ENCODE measurements at places on chromosomes 7 and 10.

- no peak for DNase-seq
Measured at GRCh38 chr7:55254242-55254595, 110.9 kb upstream of the LANCL2 start.

DNA sequence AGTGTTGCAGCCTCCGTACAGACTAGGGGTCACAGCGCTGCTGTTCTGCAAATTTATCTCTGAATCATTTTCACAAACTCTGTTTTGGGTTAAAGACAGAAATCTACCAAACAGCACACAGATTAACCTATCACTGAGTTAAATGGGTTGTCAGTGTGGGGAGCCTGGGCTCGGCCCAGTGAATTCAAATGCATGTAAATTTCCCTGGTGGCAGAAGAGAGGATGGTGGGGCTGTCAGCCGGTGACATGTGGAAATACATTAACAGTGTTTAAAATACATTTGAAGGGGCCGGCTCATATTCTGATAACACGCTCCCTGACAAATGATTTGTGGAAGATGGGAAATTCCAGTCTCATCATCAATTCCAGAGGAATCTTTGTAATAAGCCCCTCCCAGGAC is 309.6 kb upstream of the MKI67 start:
- no peak for DNase-seq

DNA sequence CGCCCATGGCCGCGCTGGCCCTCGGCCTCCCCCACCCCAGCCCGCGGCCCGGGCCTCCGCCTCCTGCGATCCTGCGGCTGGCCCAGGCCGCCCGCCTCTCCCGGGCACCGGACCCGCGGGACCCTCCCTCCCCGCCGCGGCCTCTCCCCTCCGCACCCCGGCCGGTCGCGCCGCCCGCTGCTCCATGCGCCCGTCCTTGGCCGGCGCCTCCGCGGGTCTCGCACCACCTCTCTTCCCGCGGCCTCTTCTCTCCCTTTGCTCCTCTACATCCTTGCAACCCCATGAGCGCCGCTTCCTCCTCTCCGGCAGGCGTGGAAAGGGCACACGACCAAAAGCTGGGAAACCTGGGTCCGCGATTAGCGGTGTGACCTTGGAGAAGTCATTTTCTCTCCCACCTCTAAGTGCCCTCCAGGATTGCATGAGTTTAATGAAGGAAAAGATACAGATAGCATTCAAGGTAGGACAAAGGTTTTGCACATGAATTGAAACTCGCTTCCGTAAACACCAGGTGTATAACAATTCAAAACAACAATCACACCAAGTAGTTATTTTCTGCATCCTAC is 448 bp upstream of the SRPK2 start:
- DNase-seq, result no peak

- no peak for DNase-seq
Measured at GRCh38 chr7:72298912-72299311, 113.2 kb downstream of the CALN1 start.

DNA sequence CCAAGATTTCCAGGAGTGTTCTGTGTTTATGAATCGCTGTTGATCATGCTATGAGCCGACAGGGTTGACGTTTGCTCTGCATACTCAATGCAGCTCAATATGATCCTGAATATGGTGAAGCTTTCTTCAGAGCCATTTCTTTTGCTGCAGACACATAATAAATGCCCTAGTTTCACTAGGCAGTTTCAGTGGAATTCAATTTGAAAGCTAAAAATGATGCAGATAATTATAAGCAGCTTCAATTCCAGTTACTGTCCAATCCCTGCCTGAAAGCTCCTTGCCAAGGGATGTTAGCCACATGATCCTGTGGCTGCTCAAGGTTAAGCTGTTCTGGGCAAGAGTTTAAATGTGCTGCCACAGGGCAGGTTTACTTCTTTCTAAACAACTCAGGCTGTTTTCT is 805.6 kb downstream of the NRG3 start:
- DNase-seq, result no peak

DNA sequence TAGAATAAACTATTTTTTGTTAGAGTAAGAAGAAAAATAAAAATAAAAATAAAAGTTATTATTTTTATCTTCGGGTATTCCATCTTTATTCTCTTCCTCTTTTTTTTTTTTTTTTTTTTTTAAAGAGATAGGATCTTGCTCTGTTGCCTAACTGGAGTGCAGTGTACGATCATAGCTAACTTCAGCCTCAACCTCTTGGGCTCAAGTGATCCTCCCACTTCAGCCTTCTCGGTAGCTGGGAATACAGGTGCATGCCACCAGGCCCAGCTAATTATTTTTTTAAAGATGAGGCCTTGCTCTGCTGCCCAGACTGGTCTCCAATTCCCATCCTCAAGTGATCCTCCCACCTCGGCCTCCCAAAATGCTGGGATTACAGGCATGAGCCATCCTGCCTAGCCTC is 15.4 kb downstream of the STAM start:
- no peak for DNase-seq

- DNase-seq, result no peak
Measured at GRCh38 chr7:86995052-86995725, 64.3 kb downstream of the ELAPOR2 start.

GRCh38 chr7:159105066-159105780 is 39.4 kb downstream of the VIPR2 start:
- DNase-seq, result no peak

DNA sequence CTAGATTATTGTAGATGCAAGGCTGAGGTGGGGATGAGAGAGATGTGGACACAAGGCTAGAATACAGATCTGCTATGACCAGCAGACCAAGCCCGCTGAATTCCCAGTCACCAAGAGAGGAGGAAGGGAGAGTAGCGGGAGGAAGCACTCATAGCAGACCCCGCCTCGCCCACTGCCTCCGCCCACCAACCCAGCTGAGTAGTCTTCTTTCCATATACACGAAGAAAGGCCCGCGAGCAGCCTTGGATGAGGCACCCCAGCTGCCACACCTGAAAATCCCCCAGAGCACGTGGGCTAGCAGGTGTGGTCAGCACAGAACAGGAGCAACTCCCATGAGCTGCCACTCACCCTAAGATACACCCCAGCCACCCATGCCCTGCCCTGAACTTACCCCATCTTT is 7.9 kb upstream of the H2BK1 start:
- no peak for DNase-seq

DNA sequence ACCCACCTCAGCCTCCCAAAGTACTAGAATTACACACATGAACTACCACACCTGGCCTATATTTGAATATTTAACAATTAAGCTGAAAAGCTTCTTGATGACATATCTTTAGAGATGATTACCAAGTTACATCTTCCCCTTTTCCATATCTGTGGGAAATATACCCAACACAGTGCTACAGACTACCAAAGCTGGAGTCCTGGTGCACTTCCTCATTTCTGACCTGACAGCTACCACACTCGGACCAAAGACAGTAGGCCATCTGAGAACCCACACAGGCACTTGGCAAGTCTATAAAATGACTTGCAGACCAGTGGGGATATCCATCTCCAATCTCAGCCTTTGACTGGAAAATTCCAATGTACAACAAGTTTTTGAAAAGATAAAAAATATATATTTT is 270.4 kb upstream of the KLF14 start:
- DNase-seq, result no peak

GRCh38 chr10:85548034-85548433 is 818.6 kb downstream of the GRID1 start:
- no peak for DNase-seq

GRCh38 chr7:101865031-101865430 is 47.6 kb downstream of the CUX1 start:
- DNase-seq, result no peak

DNA sequence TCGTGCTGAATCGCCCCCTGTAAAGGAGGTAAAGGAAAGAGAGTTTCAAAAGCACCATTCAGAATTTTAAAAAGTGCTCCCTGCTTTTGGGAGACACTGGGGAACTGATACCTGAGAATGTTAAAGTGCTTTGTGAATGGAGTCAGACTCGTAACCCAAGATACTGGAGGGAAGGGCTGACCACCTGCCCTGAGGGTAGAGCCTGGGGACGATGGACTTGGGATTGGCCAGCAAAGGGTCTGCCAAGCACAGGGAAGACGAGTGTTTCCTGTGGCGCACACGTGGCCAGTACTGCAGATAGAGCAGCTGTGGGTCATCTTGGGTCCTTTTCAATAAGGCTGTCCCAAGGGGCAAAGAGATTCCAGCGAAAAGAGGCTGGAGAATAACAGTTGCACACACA is 1284.1 kb upstream of the AUTS2 start:
- no peak for DNase-seq

DNA sequence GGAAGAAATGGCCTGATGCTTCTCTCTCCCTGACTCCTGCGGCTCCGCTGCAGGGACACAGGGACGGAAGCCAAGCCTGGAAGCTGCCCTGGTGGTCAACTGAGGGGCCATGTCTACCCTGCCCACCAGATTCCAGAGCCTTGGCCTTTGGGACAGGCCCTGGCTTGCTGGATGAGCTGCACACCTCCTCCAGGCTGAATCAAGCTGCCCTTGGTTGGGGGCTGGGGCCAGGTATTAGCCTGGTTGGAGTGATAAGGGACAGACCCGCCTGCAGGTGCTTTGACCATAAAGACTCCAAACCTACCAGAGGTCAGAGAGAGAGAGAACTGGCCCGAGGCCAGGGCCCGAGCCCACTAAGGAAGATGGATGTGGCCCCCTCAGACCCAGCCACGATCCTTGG is 30.1 kb downstream of the CRHR2 start:
- no peak for DNase-seq

DNA sequence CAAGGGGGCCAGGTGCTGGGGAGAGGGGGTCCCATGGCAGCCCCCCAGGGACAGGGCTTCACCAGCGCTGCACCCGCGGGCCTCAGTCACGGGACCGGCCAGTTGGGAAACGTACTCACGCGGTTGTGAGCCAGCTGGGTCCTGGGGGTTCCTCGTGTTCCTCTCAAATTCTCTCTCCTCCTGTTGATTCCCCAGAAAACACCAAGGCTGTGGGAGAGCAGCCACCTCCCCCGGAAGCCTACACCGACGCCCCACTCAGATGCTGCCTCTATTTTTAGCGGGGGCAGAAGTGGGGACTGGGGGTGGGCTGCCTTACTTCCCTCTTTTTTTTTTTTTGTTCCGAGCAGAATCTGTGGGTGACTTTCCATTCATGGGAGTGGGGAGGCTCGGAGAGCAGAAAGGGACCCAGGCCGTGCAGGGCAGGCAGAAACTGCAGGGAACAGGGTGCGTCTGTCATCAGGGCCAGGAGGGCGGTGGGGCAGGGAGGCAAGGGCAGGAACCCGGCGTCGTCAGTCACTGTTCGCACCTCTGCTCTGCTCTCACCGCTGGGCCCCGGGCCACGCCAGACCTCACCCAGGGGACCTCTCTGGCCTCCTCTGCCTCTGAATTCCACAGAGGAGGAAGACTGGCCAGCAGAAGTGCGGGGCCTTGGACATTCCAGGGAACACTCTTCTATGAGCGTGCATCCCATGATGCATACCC is 63.1 kb downstream of the CARD11 start:
- DNase-seq, result no peak

- DNase-seq, result no peak
Measured at GRCh38 chr10:61399406-61399805, 53.8 kb downstream of the TMEM26 start.

All from stimulated activated CD8-positive, alpha-beta memory T cell treated with anti-CD3 and anti-CD28 coated beads, Interleukin-7, amount 100 ng/mL, for 1 hour (primary cell).